Hematopoietic multipotent progenitor cell treated with erythropoietin and hydrocortisone succinate and interleukin-3 and kit ligand, for 15 days (in vitro differentiated cells): ENCODE measurements at places on chromosomes 4 and X.

DNA sequence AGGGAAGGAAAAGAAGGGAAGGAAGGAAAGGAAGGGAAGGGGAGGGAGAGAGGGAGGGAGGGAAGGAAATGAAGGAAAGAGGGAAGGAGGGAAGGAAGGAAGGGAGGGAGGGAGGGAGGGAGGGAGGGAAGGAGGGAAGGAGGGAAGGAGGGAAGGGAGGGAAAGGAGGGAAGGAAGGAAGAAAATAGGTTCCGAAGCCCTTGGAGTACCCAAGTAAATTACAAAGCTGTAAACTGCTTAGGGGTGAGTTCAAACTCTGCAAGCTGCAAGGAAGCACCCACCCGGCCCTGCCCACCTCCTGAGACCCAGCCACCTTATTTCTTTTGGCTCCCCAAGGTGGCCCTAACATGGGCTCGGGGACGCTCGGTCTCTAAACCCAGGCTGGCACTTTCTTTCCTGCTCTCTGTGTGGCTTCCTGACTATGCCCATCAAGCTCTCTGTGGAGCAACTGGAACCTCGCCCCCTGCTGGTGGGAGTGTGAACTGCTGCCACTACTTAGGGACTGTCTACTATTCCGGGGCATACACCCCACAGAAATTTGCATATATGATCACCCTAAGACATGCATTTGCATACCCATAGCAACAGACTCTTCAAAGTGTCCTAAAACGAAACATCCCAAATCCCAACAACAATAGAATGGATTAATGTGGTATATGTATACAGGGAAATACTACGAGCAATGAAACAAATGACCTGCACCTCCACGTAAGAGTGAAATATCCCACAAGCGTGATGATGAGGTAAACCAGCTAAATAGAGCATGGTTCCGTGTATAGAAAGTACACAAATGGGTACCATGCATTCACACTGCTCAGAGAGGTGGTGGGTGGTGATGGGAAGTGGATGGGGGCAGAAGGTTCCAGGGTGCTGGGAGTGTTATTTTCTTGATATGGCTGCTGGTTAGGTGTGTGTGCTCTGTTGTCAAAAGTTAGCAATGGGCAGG is 151.7 kb upstream of the TBL1X start:
- DNase-seq, result peak; percentile 52

DNA sequence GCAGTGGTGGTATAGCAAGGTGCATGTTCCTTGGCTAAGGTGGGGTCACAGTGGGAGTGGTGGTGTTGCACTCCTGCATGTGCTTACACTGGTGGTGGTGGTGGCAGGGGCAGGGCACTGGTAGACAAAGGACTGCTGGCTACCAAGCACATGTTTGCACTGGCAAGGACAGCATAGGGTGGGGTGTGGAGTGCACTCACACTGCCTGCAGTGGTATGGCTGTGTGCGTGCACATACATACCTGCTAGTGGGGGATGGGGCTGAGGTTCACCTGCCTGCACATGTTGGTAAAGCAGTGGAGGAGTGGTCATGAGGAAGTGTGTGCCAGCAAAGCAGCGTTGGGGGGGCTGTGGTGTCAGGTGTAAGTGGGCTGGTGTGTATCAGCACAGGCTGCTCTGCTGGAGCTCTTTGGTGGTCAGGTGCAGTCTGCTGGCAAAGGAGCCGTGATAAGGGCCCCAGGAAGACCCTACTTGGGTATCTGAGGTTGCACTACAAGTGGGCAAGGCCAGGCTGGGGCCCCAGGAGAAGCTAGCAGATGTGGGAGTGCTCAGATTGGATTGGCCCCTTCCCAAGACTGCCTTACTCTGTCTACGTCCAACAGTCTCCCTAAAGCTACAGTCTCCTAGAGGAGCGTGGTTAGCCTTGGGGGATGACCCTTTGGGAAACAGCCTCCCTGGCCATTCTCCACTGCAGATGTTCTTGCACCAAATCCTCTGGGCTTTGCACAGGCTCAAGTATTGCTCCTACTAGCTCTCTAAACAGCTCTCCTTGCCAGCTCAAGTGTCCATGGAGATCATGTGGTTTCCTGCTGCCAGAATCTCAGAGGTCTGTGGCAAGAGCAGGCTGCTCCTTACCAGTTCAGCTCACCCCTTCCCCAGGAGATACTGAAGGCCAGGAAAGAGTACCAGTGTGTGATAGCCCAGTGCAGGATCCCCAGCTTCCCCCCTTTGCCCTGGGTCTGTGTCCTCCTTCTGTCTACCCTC is 486.3 kb upstream of the PABPC4L start:
- no peak for DNase-seq

DNA sequence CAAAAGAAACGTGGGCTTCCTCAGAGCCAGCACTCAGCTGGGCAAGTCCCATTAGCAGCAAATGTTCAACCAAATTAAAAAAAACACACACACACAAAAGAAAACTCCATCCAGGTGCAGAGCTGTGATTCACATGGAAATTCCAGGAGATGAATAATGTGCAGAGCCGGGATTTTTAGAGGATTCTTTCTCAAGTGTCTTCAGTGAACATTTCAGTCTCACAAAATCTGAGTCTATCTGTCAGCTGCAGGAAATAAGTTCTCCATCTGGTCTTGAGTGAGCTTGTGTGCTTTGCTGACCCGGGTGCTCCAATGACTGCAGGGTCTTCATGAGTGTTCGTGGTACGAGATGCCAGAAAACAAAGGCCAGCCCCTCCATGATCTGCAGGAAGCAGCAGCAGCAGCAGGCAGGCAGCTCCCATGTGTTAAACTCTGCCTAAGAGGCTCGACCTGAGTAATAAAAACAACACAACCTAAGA is 44.3 kb downstream of the RASGEF1B start:
- no peak for DNase-seq

DNA sequence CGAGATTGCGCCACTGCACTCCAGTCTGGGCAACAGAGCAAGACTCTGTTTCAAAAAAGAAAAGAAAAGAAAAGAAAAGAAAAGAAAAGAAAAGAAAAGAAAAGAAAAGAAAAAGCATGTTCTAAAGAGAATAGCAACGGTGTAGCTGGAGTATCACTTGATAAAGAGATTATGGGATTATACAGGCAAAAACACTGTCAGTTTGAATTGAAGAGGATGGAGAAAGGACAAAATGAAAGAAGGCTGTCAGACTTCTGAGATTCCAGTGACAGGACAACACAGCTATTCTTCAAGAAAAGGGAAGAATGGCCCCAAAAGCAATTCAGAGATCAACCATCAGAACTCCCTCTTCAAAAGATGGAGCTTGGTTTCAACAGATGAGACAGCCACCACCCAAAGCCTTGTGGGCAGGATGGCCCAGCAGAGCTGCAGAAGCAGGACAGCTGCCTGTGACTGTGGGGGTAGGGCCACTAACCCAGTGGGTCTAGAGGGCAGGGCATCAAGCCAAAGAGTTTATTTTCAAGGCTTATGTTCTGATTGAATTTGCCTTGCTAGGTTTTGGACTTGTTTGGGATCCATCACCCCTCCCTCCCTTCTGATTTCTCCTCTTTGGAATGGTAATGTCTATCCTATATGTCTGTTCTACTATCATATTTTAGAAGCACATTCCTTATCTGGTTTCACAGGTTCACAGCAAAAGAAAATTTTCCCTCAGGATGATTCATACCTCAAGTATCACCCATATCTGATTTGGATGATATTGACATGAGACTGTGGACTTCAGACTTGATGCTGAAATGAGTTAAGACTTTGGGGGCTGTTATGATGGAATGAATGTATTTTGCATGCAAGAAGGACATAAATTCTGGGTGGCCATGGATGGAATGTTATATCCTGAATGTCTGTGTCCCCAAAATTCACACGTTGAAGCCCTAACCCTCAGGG is 17.5 kb downstream of the RFC1 start:
- no peak for DNase-seq

- DNase-seq, result peak; percentile 80
Measured at GRCh38 chrX:47190445-47191269, 3.0 kb upstream of the UBA1 start.

DNA sequence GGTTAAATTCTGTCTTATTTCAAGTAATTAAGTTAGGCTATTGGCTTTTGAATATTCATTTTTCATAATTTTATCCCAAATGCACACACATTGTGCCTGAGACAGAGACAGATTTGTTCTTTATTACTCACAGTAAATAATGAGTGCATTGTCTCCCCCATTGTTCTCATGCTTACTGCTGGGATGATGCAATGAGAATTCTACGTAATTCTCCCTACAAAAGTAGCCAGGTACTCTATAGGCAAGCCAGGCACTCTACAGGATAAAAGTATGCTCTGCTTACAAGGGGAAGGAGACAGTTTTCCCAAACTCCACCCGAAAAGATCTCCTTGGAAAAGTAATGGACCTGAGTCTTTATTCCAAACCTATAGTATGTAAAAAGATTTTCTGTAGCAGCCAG is 1890.7 kb upstream of the PCDH10 start:
- no peak for DNase-seq

GRCh38 chrX:37711991-37712390 is 26.4 kb downstream of the XK start:
- no peak for DNase-seq

DNA sequence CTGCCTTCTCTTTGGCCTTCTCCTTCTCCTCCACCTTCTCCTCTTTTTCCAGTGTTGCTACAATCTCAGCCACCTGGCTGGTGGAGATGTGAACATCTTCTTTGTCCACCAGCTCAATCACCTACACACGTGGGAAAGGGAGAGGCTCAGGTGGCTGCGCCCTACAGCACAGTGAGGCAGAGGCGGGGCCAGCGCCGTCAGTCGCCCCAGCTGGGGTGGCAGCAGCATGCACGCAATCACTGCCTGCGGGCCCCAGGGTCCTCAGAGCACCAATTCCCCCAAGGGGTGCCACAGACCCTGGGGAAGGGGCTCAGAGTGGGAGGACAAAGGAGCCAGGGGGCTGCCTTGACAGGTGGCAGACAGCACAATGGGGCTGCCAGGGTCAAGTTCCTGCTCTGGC is 21.4 kb downstream of the FGFR3 start:
- no peak for DNase-seq

GRCh38 chrX:109687903-109688302 is 45.2 kb downstream of the ACSL4 start:
- no peak for DNase-seq

DNA sequence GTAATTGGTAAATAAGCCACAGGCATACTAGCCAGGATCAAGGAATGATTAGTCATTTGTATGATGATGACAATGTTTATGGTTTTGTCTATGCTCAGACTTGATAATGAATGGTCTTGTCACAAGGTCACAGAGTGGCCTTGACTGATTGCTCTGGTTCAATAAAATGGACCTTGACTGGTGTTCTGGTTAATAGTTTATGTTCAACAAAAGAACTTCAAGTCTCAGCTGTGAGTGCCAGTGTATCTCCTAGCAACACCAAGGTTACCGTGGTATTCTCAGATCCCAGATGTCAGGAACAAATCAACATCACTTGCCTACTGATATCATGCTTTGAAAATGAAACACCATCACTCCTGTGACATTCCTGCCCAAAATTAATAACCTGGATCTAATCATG is 16.3 kb upstream of the LRAT start:
- DNase-seq, result no peak

- no peak for DNase-seq
Measured at GRCh38 chr4:24266951-24267722, 317.2 kb downstream of the DHX15 start.

DNA sequence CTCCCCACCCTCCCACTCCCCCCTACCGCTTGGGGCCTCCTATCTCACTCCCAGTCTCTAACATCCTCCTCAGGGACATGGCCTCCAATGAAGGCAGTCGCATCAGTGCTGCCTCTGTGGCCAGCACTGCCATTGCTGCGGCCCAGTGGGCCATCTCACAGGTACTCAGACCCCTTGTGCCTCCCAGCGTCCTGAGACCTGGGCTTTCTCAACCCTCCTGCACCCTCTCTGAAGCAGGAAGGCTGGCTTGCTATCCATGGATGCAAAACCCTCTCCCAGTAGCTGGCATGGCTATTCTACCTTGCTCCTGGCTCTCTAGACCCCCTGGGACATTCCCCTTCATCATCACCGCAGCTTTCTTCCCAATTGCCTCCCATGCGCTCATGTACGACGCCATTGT is 13.3 kb upstream of the UBA1 start:
- DNase-seq, result no peak
